ENCODE measurements at places on chromosomes 1 and 21.

DNA sequence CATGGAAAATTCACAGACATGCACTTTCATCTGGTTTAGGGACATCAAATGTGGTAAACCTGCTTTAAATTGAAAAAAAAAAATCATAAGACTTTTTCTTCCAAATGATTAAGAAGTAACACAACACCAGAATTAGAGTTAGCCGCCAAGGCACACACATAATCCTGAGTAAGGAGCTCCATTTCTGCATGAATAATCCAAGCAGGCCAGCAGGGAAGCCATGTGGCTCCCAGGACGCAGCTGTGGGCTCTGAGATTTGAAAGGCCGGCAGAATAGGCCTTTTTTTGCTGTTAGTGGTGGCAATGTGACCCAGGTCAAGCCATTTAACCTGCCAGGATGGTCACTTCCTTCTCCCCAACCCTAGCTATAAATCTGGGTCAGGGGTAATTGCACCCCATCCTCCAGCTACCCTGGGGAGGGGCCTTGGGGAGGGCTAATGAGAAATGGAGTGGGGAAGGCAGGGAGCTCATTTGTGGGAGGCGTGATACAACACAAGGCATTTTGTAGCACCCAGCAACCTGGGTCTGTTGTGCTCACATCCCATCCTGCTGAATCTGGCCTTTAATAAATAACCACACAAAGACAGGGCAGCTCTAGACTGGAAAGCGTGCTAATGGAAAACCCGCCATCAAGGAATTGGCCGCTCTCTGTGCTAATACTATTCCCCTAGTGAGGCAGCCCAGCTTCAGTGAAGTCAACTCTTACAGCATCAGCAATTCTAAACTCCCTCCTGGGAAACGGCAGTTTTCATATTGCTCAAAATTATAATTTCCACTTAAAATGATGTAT lies 178.5 kb downstream of the RHOU start:
- no peak for DNase-seq

DNA sequence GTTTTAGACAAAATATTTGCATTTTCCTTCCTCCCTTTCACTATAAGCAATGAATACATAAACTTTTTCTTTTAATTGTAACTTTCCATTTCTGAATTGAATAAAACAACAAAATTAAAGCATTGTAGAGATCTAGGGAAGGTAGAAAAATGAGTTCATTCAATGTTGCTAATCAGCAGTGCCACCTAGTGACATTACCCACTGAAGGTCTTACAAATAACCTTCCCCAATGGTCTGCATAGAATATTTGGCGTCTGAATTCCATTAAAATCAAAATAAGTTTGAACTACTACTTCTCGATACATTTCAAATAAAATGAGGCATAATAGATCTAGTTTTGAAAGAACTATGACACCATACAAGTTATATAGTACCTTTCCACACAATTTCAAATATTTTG lies 19.6 kb downstream of the FH start:
- DNase-seq = no peak

DNA sequence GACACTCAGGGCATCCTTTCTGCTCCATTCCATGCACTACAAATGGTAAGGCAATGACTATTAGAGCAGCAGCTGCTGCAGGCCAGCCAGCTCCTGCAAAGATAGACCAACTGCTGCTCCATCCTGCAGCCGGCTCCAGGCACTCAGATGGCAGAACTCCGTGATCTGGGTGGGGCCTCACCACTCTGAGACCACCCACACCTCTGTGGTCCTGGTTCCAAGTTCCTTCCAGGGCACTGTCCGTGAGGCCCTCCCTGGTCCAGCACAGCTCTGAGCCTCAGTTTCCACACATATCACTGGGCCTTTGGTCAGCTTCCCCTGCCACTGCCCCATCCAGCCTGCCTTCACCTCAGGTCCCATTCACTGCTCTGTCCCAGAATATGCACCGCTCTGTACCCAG lies 114.7 kb downstream of the DMRTB1 start:
- DNase-seq = no peak

- no peak for DNase-seq
Observed at GRCh38 chr1:171965777-171966176, 124.5 kb downstream of the DNM3 start.

GRCh38 chr1:200923601-200924000 lies 28.9 kb downstream of the INAVA start:
- no peak for DNase-seq

DNA sequence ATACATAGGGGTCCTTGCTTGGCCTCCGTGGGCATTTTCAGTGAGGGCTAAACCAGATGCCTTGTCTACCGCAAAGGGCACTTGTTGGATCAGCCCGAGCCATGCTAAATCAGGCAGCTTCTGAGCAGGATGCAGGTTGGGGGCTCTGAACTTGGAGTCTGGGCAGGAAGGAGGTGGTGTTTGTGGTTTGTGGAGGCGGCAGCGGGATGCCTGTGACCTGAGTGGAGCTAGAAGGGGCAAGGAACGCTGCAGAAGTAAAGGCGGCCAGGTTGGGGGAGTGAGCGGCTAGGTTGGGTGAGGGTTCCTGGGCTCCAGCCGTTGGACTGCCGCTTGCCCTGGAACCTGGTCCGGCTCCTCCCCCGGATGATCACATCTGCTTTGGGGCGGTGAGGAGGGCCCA lies 183.9 kb downstream of the CAMTA1 start:
- DNase-seq = no peak

DNA sequence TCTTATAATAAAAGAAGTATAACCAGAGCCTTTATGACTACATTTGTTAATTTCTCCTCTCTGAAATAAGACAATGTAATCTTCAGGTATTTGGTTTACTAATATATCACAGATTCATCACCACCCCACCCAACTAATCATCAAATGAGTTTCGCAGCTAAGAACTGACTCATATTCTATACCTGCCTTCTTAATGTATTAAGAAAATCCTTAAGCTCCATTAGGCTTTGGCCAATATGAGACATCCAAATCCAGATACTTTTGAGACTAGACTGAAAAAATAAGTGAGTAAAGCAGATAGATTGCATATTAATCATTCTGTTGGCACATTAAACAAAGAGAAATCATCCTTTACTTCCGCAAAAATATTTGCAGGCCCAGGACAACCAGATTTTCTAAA lies 18.7 kb upstream of the FMO2 start:
- DNase-seq = no peak

GRCh38 chr21:41547111-41547510 lies 39.2 kb upstream of the TMPRSS2 start:
- DNase-seq = no peak

GRCh38 chr1:76587212-76587611 lies 280.1 kb upstream of the ST6GALNAC5 start:
- DNase-seq = no peak

GRCh38 chr1:178552856-178553255 lies 39.9 kb downstream of the TEX35 start:
- DNase-seq = no peak

DNA sequence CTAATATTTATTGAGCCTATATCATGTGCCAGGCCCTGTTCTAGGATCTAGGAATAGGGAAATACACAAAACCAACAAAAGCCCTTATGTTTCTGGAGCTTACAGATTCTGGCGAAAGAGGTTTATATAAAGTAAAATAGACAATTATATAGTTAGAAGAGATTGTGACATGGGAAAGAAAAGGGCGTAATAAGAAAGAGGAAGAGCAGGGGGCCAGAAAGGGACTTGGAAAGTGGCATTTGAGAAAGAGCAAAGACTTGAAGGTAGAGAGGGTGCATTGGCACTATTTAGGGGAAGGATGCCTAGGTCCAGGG lies 322.5 kb upstream of the FAM78B start:
- DNase-seq = no peak

GRCh38 chr1:107559881-107560280 lies 405.1 kb downstream of the VAV3 start:
- DNase-seq = no peak

- DNase-seq = no peak
Observed at GRCh38 chr1:229456016-229456415, 22.1 kb upstream of the ACTA1 start.

DNA sequence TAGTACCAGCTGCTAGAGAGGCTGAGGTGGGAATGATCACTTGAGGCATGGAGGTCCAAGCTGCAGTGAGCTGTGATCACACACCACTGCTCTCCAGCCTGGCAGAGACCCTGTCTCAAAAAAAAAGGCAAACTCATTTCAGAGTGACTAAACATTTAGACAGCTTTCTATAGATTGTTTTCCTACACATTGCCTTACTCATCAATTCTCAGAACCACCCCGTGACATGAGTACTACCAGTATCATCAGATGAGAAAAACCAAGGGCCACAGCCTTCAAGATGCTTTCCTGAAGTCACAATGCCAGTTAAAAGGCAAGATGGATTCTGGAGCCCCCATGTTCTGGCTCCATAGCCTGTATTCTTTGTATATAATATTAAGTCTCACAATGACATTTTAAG lies 22.4 kb upstream of the SMPDL3B start:
- no peak for DNase-seq

GRCh38 chr1:230753586-230754251 lies 6.5 kb downstream of the CAPN9 start:
- no peak for DNase-seq

- no peak for DNase-seq
Observed at GRCh38 chr21:45322231-45322959, 34.7 kb upstream of the POFUT2 start.

GRCh38 chr1:25731148-25731547 lies 68.8 kb upstream of the SELENON start:
- DNase-seq = no peak

- no peak for DNase-seq
Observed at GRCh38 chr1:110393691-110394492, 3.1 kb upstream of the SLC16A4 start.

GRCh38 chr21:16509476-16509875 lies 779.7 kb downstream of the USP25 start:
- DNase-seq = no peak

DNA sequence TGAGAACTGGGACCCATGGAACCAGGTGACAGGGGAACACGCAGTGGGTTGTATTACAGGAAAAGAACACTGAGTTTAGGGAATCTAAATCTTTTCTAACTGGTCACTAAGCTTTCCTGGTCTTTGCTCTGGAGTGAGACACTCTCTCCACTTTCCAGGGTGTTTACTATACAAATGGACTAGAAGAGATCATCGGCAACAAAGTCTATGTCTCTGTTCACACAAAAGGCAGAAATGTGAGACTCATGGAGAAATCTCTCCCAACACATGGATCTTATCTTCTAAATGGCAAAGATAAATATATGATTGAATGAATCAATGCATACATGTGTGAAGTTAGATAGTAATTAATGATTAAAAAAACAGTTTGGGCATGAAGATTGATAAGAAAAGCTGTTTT lies 101.6 kb upstream of the DPT start:
- no peak for DNase-seq

GRCh38 chr1:156100205-156100995 lies 14.1 kb upstream of the LMNA start:
- no peak for DNase-seq

DNA sequence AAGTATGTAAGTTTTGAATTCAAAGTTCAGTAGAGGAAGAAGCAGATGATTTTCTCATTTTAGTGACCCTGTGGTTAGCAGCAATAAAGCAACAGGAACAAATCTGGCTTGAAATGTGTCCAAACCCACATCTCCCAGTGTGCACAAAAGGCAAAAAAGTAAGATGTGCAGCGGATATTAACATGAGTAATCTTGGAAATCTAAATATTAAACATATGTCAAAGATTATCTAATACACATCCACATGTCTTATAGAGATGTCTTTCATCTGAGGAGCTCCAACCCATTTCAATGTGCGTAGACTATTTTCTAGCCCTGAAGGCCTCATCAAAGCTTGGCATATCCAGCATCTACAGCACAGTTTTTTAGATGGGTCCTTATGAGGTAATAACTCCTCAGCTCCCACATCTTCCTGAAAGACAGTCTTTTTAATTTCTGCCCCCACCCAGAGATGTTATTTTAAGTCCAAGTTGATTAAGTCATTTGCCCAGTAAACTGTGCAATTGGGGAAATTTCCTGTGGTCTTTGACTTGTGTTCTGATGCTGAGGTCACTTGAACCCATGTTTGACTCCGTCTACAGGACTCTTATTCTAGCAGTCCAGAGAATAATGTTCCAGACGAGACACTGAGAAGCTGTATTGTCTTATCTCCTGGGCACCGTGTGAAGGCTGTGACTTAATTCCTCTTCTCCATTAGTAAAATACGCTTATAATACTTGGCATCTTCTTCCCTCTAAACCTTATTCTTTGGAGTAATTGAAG lies 73.7 kb downstream of the LMO4 start:
- no peak for DNase-seq

- no peak for DNase-seq
Observed at GRCh38 chr21:42670884-42671283, 17.5 kb downstream of the PDE9A start.

DNA sequence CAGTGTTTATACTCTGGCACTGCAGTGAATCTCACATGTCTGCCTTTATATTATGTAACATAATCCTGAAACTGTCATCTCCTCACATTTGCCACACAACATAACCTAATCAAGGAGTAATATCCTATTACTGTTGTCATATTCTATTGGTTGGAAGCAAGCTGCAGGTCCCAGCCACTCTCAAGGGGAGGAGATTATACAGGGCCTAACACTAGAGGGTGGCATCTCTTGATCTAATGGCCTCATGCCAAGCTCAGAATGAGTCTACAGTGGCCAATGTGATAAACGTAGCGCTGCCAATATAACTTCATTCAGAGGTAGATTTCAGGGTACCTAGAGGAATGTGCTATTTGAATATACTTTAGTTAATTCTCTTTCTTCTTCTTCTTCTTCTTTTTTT lies 166.8 kb downstream of the BACH1 start:
- DNase-seq = no peak

DNA sequence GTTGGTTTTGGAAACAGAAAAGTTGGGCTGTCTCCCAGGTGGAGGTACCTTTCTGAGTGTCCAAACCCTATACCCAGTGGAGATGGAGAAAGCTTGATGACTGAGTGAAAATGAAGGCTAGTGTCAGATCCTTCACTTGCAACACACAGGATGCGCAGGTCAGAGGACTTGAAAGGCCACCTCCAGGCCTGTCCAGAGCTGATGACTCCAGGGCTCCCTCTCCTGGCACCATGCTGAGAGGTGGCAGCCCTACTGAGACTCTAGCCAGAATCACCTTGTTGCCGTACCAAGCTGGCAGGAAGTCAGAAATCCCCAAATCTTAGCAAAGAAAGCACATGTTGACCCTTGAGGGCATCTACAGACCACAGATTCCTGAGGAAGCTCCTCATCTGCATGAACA lies 16.4 kb downstream of the KNCN start:
- DNase-seq = no peak

GRCh38 chr1:83741770-83742169 lies 257.2 kb downstream of the TTLL7 start:
- DNase-seq = no peak

- DNase-seq = no peak
Observed at GRCh38 chr1:107622535-107622934, 342.4 kb downstream of the VAV3 start.

DNA sequence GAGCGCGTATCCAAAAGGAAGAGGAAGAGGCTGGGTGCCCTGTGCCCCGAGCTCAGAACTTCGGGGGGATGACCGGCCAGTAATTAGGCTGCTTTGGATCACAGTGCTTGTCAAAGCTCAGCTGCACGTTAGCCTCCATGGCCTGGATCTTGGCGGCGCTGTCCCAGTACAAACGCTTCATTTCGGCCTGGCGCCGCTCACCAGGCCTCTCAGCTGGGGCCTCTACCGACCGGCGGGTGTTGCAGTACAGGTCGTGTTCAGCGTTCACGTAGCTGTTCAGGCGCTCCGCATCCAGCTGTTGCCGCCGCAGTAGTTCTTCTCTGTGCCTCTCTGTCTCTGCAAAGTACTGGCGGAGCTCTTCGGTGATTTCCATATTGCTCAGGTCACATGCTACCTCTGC lies 1.4 kb upstream of the ZNF326 start:
- no peak for DNase-seq

Measured in stimulated activated CD8-positive, alpha-beta memory T cell treated with anti-CD3 and anti-CD28 coated beads, Interleukin-4, amount 100 ng/mL, for 1 hour (primary cell).